ENCODE measurements at places on chromosomes 13 and 19.

- DNase-seq: no peak
These were observed 5.7 kb downstream of the LENG1 start for GRCh38 chr19:54153731-54154326.

GRCh38 chr13:99661791-99662190 lies 160.5 kb downstream of the TM9SF2 start:
- no peak for DNase-seq

- no peak for DNase-seq
These were observed 83.1 kb downstream of the ABCC4 start for GRCh38 chr13:95217920-95218830.

- no peak for DNase-seq
These were observed 49.0 kb upstream of the PNMA8B start for GRCh38 chr19:46544651-46545050.

DNA sequence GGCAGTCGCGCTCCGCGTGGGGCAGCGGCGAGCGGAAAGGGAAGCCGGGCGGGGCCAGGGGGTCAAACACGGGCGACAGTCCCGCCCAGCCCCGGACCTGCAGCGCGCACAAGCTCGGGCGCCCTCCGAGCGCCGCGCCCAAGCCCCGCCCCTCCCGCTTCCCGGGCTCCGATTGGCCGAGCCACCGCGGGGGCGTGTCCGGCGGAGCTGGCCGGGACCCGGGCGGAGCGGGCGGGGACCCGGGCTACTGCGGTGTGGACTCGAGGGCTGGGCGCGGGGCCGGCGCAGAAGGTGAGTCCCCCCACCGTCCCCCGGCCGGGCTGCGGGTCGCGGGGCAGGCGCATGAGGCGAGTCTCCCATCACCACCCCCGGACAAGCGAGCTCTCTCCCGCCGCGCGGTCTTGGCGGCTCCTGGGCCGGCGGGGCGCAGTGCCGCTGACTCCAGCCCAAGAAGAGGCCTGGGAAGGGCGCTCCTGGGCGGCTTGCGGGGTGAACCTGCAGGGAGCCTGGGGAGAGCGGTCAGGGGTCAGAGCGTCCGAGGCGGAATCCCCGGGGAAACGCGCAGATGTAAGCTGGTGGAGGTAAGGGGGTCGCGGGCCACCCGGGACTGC lies at the start of gene PLEKHF1:
Gene PLEKHF1 (plus strand): TSS at position 247 of the 611 bp plus-strand sequence. CDS start 8,379 bp downstream, outside the sequence.
- peak; percentile 69 for DNase-seq

DNA sequence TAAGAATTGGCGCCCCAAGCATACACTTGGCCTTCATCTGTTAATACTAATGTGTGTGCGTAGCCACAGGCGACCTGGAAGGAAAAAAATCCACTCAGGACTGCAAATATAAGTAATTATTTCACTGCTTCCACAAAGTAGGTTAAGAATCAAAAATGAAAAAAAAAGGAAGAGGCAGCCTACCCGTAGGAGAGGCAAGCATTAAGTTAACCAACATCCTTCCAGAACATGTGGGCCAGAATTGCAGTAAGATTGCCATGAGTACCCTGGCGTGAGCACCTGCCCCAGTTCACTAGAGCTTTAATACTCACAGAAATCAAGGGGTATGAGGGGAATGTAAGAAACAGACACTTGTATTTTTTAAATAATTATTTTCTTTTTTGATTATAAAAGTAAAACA lies 22.2 kb downstream of the RCBTB2 start:
- no peak for DNase-seq

GRCh38 chr19:2640563-2641331 lies 61.7 kb downstream of the GNG7 start:
- DNase-seq: no peak

DNA sequence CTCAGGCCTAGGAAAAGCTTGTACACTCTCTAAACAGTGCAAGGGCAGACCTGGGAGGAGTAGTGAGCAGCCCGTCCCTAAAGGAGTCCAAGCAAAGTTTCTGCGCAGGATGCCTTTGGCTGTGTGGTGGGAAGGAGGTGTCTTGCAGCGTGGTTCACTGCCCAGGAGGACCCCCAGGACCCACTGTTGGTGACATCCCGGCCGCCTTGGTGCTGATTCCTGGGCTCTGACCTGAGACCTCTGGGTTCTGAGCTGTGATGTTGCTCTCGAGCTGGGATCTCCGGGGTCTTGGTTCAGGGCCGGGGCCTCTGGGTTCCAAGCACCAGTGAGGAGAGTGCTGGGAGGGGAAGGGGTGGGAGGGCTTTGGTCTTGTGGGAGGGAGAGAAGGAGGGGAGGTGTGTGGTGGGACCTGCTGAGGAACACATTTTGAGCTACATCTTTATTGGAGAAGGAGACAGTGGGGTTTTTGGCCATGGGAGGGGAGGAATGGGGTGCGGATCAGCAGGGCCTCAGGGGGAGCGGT lies 4.1 kb downstream of the PGLYRP1 start:
- DNase-seq: no peak

DNA sequence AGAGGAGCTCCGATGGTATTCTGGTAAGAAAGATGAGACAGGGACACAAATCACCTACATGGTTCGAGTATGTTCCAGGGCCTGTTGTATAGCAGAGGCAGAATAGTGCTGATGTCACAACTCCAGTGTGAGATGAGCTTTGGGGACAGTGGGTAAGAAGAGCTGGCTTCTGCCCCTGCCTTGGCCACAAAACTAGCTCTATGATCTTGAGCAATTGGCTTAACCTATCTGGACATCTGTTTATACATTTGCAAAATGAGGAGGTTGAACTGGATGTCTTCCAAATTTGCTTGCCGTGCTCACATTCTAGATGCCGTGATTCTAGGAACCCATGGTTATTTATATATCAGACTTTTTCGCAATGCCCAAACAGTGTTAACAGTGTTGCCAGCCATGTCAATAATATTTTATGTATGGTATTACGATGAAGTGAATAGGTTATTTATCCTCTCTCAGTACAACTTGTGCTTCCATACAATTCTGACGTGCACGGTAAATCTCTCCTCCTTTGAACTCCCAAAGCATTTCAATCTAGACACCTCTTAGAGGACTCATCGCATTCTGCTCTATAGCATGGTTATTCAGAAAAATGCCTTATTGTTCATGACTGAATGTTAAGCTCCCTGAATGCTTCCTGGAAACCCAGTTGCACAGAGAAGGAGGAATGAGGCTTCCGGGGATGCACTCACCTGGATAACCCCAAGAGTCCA lies 316.0 kb downstream of the FOXO1 start:
- DNase-seq: no peak

- DNase-seq: no peak
These were observed 10.1 kb downstream of the WDR62 start for GRCh38 chr19:36064826-36065225.

- DNase-seq: no peak
These were observed 94.7 kb downstream of the RNASEH2B start for GRCh38 chr13:51004111-51004865.

GRCh38 chr19:1037621-1038064 lies 2.3 kb upstream of the ABCA7 start:
- DNase-seq: no peak

DNA sequence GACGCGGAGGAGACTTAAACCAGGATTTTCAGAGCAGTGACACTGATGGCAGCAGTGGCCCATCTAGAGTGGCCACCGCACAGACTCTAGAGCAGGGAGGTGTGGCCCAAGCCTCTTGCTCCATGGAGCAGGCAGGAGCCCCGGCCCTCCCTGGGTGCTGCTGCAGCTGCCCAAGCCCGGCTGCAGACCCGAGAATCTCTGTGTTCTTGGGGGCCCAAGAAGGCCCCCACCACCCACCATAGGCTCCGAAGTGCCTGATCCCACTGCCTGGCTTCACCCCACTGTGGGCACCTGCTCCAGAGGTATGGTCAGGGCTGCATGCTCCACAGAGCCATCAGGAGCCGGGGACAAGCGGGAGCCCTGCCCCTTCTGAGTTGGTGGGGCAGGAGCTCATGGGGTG lies 36.1 kb downstream of the CEP89 start:
- no peak for DNase-seq

DNA sequence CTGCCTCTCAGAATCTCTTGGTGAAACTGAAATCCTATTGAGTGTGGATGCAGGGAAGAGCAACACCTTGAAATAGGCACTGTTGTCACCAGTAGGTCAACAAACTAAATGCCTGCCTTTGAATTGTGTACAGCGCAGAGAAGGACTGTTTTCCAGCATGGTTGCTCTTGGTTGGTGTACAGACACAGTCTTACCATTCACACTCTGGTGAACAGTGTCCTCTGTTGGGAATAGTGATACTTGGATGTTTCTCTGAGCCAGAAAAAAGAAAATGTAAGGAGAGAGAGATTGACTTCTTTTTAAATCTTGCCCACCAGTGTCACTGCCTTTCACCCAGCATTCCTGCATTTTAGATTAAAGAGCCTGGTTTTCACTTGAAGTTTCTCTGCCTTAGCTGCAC lies 179.7 kb downstream of the STK24 start:
- no peak for DNase-seq

DNA sequence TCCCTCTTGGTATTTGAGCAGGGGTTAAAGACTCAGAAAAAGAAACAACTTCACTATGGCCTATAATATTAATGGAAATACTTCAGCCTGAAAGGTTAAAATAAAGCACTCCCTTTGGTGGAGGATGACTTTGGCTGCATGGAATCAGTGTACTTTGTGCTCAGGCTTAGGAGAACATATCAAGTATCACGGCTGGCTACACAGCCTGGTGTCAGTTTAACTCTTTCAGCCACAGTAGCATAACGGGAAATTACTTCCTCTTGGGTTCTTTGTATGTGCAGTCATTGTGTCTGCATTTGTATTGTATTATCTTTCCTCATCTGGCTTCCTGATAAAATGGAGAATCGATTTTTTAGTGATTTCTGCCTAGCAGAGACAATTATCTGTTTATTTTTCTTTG lies 239.0 kb downstream of the GGACT start:
- DNase-seq: no peak

- no peak for DNase-seq
These were observed 9.1 kb downstream of the FFAR2 start for GRCh38 chr19:35457173-35457572.

DNA sequence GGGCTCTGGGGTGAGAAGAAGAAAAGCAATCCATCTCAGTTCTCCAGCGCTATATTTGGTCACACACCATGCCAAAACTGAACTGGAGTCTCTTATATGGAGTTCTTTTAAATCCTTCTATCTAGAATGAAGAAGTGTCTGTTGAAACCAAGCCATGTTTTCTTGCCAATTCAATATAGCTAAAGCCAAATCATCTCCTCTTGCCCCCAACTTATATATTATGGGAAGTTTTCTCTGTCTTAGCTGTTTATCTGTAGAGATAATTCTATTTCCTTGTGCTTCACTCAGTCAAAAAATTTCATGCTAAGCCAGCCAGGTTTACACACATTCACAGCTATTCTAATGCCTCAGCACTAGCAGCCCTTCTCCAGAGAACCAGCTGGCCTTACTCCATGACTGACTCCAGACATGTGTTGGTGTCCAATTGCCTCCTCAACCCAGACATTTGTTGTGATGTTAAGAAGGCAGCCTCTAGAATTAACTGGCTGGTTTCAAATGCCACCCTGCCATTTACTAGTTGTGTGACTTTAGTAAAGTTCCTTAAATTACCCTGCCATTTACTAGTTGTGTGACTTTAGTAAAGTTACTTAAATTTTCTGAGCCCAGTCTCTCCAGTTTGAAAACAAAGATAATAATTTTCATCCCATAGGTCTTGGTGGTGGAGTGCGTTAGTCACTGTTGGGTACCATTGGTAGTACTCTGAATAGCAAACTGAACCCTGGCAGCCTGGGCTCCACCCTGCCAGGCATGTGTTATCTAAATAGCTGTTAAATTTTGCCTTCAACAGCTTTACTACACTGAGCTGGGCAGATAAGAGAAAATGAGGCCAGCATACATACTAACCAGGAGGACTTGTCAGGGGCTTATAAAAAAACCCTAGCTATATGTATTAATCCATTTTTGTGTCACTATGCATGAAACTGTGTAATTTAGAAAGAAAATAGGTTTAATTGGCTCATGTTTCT lies 525.1 kb downstream of the LMO7 start:
- no peak for DNase-seq

DNA sequence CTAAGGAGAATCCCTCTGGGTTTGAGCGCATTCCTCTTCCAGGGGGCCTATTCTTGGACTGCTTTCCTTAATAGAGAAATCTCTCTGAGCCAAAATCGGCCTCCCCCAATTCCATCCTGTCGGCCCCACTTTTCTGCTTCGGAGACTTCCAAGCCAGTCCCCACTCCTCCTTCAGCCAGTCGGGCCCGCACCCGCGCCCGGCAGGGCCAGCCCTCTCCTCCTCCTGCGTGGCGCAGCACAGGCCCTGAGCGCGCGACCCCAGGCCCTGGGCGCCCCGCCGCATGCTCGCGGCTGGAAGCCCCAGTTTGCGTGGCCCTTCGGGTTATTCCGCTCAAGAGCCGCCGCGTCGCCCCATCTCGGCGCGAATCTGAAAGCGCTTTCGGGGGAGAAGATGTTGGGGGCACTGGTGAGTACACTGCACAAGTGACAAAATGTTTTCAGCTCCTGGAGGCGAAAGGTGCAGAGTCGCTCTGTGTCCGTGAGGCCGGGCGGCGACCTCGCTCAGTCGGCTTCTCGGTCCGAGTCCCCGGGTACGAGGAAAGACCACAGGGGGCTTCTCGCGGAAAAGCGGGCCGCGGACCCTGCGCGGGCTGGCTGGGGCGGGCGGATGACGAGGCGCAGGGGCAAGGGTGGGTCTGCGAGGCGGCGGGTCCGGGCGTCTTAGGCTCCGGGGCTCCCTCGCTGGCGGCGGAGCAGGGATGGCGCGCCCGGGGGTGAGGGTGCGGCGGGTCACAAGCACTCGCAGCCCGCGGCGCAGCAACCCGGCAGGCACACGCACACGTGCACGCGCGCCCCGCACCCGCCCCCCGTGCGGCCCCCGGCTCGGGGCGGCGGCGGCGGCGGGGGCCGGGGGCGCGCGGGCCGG lies at the start of gene IL17D:
Gene IL17D (plus strand): TSS at position 785 of the 865 bp plus-strand sequence. CDS start 303 bp downstream, outside the sequence.
- DNase-seq: peak; percentile 38

Data from stimulated activated CD4-positive, alpha-beta T cell treated with anti-CD3 and anti-CD28 coated beads, Interleukin-2, amount 100 ng/mL, for 4 hours (primary cell).